MCF 10A (cell line): ENCODE measurements at places on chromosomes 6 and 20. TPM values are rescaled to one million over a fixed set of nuclear protein-coding genes. Genes with fewer than 3 reads are reported as not detected.

ESR1 gene
- 0.05 TPM in 2 replicates for total RNA-seq

MOXD1 gene
- 0.09 TPM in 1 of 2 replicates, not detected in the other for total RNA-seq

STK38 gene
- total RNA-seq: 16.8 and 20.0 TPM in 2 replicates

SLC17A5 gene
- 6.1 and 7.2 TPM in 2 replicates for total RNA-seq

DNA sequence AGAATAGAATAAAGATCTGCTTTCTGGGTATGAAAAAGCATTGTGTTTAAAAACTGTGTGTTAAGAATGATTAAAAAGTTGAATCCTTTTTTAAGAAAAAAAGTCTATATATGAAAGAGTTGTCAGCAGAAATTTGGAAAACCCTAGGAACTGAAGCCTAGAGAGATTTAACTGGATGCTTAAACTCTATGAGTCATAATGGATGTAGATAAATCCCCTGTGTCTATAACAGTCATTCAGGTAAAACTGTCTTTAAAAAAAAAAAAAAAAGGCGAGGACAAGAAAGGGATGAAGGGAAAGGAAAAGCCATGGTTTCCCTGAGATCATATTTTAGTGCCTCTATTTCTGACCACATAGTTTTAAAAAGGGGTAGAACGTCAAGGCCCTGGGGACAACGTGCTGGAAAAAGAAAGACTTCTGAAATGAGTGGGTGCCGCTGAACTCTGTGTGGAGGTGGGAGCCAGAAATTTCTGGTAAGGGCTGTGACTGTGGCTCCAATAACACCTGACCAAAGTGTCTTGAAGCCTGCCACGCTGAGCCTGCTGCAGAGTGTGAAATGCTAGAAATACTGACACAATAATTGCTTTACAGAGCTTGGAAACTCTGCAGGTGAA lies 302.6 kb upstream of the ARID1B start:
- DNase-seq: no peak

DNA sequence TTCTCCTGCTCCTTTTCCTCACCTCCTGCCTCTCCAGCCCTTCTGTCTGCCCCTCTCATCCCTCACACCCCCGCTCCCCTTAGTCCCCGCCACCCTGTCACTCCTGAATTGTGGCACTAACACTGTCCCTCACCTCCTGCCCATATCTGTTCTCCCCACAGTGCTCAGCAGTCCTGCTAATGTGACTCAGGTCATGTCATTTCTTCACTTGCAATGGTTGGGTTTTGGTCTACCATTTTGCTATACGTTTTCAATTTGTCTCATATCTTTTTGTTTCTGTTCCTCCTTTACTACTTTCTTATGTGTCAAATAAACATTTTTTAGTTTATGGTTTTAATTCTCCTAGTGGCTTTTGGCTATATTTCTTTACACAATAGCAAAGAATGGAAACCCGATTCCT lies 1.3 kb upstream of the HLA-B start:
- no peak for DNase-seq

DNA sequence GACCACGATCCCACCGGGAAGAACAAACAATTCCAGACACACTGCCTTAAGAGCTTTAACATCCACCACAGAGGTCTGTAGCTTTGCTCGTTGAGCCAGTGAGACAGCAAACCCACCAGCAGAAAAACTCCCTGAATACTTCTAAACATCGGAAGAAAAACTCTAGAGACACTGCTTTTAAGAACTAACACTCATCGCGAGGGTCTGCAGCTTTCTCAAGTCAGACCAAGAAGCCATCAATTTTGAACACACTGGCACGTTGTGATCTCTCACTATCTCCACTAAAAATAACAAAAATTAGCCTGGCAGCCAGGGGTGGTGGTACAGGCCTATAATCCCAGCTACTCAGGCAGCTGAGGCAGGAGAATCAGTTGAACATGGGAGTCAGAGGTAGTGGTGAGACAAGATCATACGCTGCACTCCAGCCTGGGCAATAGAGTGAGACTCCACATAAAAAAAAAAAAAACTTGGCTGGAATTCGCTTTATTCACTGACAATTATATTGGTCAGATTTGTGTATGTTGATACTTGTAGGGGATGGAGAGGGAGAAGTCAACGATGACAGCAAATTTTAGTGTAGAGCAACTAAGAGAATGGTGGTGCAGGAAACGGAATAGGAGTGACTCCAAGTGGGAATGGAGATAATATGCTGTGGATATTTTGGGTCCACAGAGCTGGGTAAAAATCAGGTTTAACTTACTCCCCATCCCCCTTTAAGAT lies 860 bp upstream of the TMEM14C start:
- DNase-seq: no peak

DNA sequence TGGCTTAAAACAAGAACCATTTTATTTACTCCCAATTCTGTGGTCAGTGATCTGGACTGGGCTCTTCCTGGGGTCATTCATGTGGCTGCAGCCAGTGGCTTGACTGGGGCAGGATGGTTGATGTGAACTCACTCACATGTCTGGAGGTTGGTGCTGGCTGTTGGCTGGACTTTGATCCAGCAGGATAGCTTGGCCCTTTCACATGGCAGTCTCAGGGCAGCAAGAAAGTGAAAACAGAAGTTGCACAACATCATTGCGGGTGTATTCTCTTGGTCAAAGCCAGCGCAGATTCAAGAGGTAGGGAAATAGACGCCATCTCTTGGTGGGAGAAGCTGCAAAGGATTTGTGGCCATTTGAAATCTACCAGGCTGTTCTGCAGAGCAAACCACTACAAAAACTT lies 77.2 kb downstream of the MDGA1 start:
- no peak for DNase-seq

DNA sequence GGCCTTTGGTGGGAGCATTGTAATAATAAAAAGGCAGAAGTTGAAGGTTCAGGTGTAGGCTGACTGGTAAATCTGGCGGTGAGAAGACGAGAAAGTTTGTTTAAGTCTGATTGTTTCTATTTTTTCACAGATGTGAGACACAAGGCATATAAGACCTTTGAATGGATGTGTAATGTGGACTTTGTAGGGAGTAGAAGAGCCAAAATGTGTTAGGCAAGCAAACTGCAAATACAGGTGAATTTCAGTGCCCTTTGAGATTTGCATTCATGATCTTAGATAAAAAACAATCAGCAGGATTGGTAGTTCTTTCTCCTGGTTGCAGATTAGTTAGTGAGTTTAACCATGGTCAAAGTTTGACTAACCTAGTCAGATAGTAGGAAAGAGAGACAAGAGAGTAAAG lies 238.9 kb downstream of the FRK start:
- no peak for DNase-seq

DNA sequence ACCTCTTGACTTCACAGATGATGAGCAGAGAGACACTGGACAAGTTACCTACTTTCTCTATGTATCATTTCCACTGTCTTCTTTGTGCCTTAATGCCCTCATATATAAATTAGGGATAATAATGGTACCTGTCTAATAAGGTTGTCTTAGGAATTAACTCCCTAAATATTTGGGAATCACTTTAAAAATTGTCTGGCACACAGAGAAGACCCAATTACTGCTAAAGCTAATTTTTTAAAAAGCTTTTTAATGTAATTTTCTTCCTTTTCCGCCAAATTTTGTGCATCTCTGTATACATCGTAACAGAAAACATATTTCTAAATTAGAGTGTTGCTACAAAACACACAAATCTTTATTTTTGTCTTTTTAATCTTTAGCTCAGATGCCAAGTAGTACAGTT lies 816.8 kb upstream of the ADGRB3 start:
- DNase-seq: no peak

- DNase-seq: no peak
Measured at GRCh38 chr6:169220068-169220964, 33.3 kb downstream of the THBS2 start.
